AG20443 (cell line): ENCODE measurements at places on chromosomes 12 and 14.

DNA sequence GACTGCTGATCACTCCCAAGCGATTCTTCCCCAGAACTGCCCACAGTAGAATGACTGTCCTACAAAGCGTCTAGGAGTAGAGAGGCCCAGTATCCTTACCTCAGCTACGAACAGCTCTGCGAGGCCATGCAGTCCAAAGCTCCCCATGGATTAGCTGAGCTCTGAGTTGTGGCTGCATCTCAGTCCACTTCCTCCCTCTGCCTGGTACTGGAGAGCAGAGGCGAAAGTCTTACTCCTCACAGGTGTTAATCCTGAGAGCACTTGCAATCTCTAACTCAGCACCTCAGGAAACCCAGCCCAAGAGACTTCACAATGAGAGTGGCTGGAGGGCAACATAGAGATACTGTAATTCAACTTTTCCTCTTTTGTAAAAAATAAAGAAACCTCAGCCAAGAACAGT is 493.1 kb downstream of the BCAT1 start:
- DNase-seq = no peak

DNA sequence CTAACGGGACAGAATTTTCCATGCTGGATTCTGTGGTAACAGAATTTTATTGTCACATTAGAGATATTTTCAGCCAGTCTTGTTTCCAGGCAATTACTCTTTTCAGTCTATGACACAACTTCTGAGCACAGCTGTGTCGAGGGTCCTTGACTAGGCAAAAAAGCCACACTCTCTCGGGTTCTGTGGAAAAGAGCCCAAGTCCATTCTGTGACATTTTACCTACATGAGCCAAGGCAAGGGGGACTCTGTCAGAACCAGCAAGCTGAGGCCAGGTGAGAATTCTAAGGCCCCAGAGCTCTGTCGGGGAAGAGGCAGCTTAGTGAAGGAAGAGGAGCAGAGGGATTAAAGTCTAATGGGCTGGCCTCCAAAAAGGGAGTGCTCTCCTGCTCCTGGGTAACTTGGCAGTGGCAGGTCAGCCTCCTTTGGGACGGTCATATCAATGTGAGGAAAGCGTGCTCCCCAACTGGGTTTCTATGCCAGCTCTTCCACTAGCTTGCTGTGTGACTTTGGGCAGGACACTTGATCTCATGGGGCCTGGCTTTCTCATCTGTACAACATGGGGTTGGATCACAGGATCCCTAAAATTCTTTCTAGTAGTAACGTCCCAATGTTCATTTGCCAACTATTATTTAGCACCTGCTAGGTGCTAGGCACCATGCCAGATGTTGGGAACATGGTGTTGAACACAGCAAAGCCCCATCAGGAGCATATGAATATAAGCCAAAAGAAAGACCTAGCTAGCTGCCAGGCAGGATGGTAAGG is 16.0 kb upstream of the RIC8B start:
- no peak for DNase-seq

DNA sequence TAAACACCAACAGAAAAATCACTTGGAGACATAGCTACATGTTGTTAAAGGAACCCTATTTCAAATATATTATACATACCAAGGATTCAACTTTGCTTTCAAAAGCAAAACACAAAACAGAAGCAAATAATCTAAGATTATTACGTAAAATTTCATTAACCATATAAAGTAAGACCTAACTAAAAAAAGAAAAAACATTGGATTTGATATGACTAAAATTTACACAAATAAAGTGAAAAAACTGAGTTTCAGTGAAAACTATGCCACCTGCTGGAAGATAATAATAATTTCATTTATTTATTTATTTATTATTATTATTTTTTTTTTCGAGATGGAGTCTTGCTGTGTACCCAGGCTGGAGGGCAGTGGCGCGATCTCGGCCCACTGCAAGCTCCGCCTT is 45.2 kb downstream of the WDHD1 start:
- peak; percentile 12 for DNase-seq

- DNase-seq = no peak
Measured at GRCh38 chr14:101033006-101033405, 129.5 kb upstream of the RTL1 start.

- DNase-seq = no peak
Measured at GRCh38 chr14:81449114-81449513, 49.0 kb upstream of the STON2 start.

DNA sequence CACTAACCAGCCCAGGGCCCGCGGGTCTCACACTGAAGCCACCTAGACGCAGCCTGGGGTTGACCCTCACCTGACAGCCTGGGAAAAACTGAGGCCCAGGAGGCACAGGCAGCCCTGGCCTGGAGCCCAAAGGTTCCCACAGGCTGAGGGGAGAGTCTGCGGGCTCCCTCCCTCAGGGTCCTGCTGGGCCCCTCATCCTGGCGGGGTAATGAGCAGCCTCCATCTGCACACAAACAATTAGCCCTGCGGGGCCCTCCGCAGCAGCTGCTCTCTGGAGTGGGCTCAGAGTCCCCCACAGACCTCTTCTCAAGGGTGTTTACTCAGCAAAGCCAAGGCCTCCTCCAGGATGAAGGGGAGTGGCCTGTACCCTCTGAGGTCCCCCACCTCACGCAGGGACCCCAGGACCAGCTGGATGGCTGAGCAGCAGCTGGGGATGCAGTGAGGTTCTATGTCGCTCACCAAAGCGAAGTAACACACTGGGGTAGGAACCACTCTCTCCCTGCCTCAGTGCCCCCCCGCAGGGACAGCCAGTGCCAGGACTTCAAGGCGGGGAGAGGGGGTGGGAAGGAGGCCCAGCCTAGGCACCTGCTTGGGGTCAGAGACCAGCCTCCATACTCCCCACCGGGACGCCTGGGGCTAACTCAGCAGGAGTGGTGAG is 7.3 kb downstream of the AKT1 start:
- no peak for DNase-seq

DNA sequence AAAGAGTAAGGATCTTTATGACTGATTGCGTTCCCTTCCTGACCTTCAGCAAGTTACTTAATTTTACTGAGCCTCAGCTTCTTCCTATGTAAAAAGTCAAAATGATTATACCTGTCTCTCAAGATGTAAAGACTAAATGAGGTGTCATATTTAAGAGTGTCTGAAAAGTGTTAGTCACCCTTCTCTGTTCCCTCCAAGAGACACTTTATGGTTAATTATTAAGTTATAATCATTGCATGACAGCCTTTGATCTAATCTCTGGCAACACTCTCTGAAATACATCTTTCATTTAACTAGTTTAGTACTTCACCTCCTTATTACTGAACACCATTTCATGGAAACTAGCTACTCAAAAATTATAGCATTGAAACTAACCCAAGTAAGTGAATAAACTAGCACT is 54.8 kb downstream of the BMAL2 start:
- DNase-seq = no peak

DNA sequence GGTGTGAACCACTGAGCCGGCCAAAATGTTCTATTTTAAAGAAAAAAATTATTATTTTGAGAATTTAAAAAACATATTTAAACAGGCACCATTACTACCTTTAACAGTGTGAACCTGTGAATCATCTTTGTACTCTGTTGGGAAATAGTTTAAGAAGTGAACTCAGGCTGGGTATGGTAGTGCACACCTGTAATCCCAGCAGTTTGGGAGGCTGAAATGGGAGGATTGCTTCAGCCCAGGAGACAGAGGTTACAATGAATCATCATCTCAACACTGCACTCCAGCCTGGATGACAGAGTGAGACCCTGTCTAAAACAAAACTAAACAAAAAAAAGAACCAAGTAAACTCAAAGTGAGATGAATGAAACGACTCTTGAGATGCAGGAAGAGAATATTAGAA is 3.1 kb upstream of the WDR89 start:
- DNase-seq = no peak

- no peak for DNase-seq
Measured at GRCh38 chr12:2364631-2365051, 311.9 kb downstream of the CACNA1C start.

GRCh38 chr12:15886372-15887042 is 4.3 kb downstream of the STRAP start:
- no peak for DNase-seq

- DNase-seq = peak; percentile 16
Measured at GRCh38 chr12:116222358-116222757, 55.1 kb downstream of the MED13L start.

DNA sequence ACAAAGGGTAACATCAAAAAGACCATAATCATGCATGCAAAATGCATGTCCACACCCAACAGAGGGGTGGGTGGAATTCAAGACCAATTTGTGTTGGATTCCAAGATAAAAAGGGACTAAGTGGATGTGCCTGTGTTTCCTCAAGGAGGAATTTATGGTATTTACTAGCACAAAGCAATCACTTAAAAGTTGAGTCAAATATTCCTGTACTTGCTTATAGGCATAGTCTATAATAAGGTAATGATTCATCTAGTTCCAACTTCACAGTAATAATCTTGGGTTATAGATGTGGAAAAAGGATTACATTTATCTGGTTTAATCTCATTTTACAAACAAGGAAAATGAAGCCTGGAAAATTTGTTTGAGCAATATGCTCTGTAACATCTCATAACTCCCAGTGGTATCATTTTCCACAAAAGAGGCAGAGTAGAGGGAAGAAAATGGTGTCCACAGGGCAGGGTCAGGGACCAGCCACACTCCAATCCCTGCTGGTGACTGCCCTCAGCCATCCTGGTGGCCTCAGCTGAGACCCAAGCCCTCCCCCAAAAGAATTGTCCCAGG is 80.8 kb upstream of the REP15 start:
- peak; percentile 34 for DNase-seq

- DNase-seq = no peak
Measured at GRCh38 chr14:21985081-21985480, 311.5 kb upstream of the OR4E1 start.

- DNase-seq = peak; percentile 59
Measured at GRCh38 chr12:7042842-7043241, 17.7 kb upstream of the C1S start.

GRCh38 chr12:1839464-1839863 is 19.1 kb downstream of the LRTM2 start:
- DNase-seq = no peak

GRCh38 chr12:12676605-12677004 is 19.4 kb downstream of the GPR19 start:
- no peak for DNase-seq

GRCh38 chr12:50725011-50725942 is 38.6 kb upstream of the ATF1 start:
- no peak for DNase-seq

GRCh38 chr12:25404955-25405354 is 148.1 kb downstream of the LMNTD1 start:
- no peak for DNase-seq

GRCh38 chr12:59113831-59114615 is 193.7 kb upstream of the LRIG3 start:
- DNase-seq = peak; percentile 78

GRCh38 chr12:121558956-121559355 is 21.9 kb downstream of the KDM2B start:
- DNase-seq = no peak

DNA sequence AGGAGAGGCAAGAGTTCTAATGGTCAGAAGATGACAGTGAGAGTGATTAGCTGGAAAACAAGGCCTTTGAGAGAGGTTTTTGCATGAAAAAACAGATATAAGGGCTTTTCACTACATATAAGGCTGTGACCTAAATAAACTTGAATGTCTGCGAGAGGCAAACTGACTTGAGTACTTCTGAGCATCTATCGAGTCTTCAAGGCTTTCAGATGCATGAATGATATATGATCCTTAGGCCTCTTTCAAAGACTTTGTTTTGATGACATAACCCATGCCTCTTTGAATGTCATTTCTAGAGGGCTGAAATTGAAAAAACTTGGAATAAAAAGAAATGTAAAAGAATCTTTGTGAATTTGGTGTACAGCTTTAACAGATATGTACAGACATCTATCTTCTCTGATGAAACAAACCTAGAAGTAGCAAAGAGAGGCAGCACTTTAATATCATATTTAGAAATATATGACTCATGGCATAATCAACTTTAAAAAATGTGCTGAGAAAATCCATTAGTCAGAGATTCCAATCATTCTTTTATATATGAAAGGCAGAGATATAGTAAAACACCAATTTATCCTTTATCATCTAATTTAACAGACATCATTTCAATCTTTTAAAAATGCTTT is 72.6 kb downstream of the PPM1H start:
- DNase-seq = peak; percentile 44
